ENCODE measurements at places on chromosomes 2 and 18.

DNA sequence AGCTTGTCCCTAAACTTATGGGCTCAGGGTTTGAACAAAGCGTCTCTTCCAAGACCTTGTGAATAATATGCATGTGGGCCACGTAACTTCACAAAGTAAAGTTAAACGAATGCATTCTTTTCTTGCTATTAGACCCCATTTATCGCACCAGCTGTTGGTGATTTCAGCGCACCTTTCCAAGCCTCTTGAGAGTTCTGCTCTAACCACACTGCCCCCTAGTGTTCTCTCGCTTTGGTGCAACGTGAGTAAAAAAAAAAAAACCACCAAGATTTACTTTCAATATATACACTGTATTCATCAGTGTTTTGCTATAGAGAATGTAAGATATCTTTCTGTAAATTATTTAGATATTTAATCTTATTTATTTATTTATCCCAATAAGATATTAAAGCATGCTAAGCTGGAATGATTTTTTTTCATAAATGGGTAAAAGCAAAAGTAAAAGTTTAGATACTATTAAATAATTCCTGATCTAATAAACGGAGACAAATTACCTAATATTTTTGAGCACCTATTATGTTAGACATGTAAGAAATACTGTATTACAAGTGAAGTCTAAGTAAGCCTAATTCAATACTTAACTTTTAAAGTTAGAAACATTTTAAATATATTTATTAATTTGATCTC lies 459.5 kb downstream of the DLGAP1 start:
- DNase-seq = peak; percentile 80

- DNase-seq = no peak
These were observed 118.9 kb upstream of the OTOS start for GRCh38 chr2:240259201-240259923.

DNA sequence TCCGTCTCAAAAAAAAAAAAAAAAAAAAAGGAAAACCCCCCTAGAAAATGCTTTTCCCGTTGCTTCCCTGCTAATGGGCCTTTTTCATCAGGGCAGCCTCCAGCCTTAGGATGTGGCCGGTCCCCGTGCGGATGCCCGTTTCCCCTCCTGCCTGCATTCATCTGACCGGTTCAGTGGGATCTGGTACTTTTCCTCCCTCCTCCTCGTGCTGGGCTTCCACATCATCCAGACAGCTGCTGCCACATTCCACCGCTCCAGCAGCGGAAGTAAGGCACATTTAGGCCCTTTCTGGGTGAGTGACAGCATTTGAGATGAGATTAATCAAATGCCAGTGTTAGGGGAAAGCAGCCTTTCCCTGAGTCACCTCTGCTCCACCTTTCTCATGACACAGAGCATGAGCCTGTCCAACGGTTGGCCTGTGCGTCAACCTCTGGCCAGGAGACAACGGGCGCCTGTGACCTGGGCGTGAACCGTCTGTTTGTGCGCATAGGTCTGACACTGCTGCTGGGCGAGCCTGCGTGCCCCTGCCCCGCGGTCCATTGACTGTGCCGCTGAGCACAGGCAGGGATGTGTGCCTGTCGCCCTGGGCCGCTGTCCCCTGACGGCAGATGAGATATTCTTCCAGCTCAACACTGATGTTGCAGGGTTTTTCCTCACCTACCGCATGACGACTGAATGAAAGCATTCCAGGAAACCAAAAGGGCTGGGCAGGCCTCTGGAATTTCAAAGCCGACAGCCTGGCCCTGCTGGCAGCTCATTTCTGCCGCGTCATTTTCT lies 174.0 kb downstream of the TGIF1 start:
- peak; percentile 15 for DNase-seq

DNA sequence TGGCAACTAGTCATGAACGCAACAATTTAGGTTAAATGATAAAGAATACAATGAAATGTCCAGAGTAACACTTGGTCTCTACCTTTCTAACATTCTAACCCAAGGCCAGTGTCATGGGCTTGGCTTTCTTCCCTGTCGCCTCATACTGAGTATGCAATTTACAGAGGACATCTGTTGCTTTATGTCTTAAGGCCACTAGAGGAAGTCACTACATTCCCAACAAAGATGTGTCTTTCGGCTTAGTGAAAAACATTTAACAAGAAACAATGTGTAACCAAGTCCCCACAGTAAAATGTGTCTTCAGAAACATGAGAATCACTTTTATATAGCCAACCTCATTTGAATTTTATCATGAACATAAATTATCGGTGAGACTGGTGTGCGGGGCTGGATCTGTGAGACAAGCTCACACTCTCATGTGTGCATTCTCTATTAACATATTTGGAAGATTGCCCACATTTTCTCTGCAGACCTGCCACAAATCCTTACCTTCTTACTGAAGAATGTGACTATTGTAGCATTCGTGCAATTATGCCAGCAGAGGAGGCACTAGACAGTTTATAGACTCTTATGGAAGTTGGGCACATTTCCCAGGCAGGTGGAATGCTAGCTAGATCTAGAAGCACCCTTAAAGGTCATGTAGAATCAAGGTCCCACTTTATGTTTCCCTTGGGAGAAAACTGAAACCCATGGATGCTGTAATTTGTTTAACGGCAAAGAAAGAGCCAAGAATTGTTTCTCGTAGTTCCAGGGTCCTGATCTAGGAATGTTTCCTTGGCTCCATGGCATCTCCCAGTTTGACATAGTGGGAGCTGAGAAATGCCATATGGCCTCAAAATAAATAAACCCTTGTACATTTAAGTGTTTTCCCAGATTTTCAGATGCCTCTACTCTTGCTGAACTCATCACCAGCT lies 101.8 kb downstream of the CD226 start:
- DNase-seq = no peak

GRCh38 chr2:201191132-201191875 lies 8.4 kb downstream of the CASP10 start:
- no peak for DNase-seq
